ENCODE measurements at places on chromosomes 12 and 14.

GRCh38 chr14:89954070-89955021 is at the start of gene EFCAB11:
TSS of gene EFCAB11 (minus strand) at chr14:89954730. CDS start at chr14:89954660, 70 bp downstream.
- DNase-seq = peak; percentile 90

DNA sequence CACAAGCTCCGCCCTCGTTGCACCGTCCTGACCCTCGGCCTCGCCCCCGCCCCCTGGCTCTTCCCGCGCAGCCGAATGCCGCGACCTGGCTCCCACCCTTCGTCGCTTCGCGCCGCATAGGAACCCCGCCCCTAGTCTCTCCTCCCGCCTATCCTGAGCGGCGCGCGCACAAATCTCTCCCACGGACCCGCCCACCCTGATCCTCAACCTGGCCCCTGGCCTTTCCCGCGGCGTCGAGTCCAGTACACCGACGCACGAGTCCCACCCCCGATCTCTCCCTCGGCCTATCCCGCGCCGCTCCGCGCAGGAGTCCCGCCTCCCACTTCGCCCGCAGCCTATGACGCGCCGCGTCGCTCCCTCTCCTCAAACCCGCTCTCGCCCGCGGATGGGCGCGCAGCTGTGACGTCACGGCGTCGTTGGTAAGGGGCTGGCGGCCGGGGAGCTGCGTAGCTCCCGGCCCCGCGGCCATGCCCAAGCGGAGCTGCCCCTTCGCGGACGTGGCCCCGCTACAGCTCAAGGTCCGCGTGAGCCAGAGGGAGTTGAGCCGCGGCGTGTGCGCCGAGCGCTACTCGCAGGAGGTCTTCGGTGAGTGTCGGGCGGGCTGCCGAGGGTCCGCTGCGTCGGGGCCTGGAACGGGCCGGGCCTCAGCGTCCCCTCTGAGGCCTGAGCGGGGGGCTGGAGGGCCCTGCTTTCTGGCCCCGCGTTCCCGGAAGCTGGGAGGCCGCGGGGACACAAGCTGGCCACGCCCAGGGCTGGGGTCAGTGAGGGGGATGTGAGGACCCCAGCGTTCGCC is at the start of gene SIVA1:
Gene SIVA1, plus strand, starts transcription at position 413 of the 793 bp plus-strand sequence. Its CDS starts 55 bp downstream, at position 468.
- peak; percentile 100 for DNase-seq

- no peak for DNase-seq
These were observed 32.6 kb downstream of the MOK start for GRCh38 chr14:102272392-102272791.

- DNase-seq = no peak
These were observed 158.4 kb downstream of the IPO8 start for GRCh38 chr12:30537228-30537627.

DNA sequence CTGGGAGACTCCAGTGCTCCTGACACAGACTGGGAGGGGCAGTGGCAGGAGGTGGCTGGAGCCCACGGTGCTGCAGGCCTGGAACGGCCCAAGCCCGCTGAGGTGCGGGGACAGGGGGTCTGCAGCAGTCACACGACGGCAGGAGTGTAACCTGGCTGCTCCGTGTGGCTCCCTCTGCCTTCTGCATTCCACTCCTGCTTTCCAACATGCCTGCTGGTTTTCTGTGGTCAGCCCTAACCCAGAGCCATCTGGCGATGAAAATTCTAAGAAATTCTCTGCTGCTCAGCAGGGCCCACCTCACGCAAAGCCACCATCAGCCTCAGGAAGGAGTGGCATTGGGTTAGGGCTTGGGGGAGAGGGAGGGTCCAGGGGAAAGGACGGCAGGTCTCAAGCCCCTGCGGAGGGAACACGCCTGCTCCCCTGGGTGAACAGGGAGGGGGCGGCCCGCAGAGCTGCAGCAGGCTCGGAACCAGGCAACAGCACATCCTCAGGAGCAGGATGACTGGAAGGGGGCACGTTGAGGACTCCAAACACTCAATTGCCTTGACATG is 5.0 kb upstream of the FBRSL1 start:
- DNase-seq = no peak

All from stimulated activated CD4-positive, alpha-beta T cell treated with anti-CD3 and anti-CD28 coated beads, Interleukin-15, amount 100 ng/mL, for 48 hours (primary cell).